Mucosa of gallbladder (tissue), 1 donor: ENCODE measurements at places on chromosomes 5 and 9. TPM values are rescaled to one million over a fixed set of nuclear protein-coding genes. Genes with fewer than 3 reads are reported as not detected.

The CER1 gene
- not detected for total RNA-seq

DNA sequence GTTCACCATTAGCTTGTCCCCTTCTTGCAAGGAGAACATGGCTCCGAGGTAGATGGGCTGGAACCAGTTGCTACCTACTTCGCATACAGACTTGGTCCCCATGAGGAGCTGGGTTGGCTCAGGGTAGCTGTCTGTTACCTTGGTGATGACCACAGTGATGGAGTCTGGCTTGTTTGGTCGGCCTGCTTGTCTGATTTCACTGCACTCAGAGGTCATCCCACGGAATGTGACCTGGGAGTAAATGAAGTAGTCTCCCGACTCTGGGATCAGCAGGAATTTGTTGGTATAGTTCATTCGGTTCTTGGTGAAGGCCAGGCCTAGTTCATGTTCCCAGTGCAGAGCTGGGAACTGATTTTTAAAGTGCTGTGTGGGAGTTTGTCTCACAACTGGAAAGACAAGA, 15.3 kb downstream of the TNFSF15 start:
- no peak for DNase-seq

The RANBP3L gene
- 3.9 TPM for total RNA-seq

The FOXD4L5 gene
- not detected for total RNA-seq

The CAVIN4 gene
- 0.26 TPM for total RNA-seq

The GHR gene
- 4.4 TPM for total RNA-seq

GRCh38 chr9:79689576-79689975, 117.8 kb downstream of the TLE4 start:
- no peak for DNase-seq

- DNase-seq, result no peak
These were observed 23.1 kb downstream of the TICAM2 start for GRCh38 chr5:115579216-115579615.

- no peak for DNase-seq
These were observed 35.3 kb downstream of the NDFIP1 start for GRCh38 chr5:142143878-142144277.

The PCDHA1 gene
- 0.06 TPM for total RNA-seq

The SPZ1 gene
- total RNA-seq, result not detected

DNA sequence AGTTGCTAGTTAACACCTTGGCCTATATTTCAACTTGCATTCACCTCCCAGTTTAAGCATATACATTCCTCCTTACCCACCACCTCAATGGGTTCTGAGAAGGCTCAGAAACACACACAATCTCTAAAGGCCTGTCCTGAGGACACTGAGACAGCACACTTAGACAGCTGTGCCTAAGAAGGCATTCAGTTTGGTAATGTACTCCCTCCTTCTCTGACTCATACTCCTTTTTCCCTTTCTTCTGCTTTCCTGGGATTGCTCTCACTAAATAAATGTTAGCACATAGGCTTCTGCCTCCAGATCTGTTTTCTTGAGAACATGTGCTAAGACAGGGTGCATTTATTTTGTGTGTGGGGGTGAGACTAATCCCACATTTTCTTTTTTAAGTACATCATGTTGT, 456.8 kb upstream of the CDH6 start:
- DNase-seq, result no peak

The PTCD2 gene
- total RNA-seq, result 7.7 TPM

DNA sequence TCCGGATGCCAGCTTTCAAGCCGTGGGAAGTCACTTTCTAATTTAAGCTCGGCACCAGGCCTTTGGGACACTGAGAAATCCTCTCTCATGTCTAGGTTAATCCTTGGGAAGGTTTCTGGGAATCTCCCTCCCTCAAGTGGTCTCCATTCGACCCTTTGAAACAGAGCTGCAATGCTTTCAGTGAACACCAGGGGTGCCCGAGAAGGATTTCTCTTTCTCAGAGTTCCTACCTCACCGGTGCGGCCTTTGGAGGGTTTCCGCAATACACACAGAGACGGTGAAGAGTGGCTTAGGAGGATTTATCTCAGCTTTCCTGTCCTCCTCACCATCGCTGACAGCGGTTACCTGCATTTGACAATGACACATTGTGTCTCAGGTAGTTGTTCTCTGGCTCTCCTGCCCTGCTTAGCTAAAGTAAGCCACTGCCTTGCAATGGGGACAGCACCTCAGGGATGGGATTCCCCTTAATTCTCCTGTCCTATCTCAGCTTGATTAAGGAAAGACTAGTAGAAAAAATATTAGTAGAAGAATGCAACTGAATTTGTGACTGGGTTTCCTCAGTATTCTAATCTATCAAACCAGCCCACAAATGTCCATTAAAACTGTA, 180.6 kb downstream of the GABRG2 start:
- no peak for DNase-seq

The BAAT gene
- total RNA-seq, result 117 TPM

GRCh38 chr5:14380712-14381111, 200.9 kb upstream of the OTULINL start:
- no peak for DNase-seq

The PGM5 gene
- total RNA-seq, result 96.0 TPM

- DNase-seq, result no peak
These were observed 143.7 kb downstream of the ACTBL2 start for GRCh38 chr5:57338868-57339340.
